SHP77 (cell line): ENCODE measurements at places on chromosomes 7 and 10.

GRCh38 chr10:4041635-4042034 is 256.6 kb upstream of the KLF6 start:
- DNase-seq = no peak

- no peak for DNase-seq
Observed at GRCh38 chr10:32163071-32163761, 107.0 kb upstream of the KIF5B start.

- DNase-seq = no peak
Observed at GRCh38 chr7:77200542-77200941, 923 bp upstream of the FGL2 start.

- no peak for DNase-seq
Observed at GRCh38 chr10:35637462-35637861, 4.6 kb downstream of the FZD8 start.

DNA sequence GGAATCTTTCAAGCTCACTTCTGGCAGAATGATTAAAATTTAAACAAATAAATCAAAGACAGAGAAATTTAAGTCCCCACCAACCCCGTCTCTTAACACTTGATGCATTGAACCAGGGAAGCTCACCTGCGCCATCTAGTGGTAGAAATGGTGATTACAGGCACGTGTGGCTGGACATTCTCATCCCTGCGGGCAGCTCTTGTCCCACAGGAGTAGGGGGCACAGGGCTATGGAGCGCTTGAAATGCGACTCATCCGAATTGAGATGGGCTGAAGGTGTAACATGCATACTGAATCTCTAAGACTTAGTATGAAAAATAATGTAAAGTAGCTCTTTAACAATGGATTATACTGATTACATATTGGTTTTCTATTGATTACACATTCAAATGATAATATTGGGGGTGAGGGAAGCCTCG is 24.8 kb upstream of the SLIT1 start:
- peak; percentile 66 for DNase-seq

DNA sequence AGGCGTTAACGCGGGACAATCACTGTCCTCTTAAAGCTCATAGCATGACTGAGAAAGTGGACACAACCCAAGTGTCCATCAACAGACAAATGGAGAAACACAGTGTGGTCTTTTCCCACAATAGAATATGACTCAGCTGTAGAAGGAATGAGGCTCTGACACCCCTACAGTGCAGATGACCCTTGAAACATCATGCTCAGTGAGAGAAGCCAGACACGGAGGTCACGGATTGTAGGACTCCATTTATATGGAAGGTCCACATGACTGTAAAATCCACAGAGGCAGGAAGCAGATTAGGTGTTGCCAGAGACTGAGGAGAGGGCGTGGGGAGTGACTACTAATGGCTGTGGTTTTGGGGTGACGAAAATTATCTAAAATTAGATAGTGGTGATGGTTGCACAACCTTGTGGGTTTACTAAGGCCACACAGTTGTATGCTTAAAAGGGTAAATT is 6.1 kb upstream of the NCAPG2 start:
- DNase-seq = no peak

- DNase-seq = peak; percentile 66
Observed at GRCh38 chr7:13988731-13989125, 738 bp downstream of the ETV1 start.

GRCh38 chr10:84204122-84204521 is 9.8 kb downstream of the CDHR1 start:
- no peak for DNase-seq

DNA sequence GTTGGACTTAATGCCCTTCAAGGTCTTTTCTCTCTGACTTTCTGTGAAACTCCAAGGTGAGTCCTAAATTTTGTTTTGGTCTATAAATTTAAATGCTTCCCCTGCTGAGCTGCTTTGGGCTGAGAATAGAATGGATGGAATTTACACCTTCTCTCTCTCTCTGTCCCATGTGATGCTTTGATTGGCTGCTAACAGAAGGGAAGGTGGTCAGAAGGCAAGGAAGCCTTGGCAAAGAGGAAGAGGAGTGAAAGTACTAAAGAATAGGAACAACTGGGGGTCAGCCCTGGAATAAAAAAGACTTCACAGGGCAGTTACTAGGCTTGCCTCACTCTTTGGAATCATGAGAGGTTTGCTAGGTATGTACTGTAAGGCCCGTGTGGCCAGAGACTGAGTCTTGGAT is 260.2 kb downstream of the AUTS2 start:
- DNase-seq = no peak

GRCh38 chr10:32103721-32104120 is 47.5 kb upstream of the KIF5B start:
- DNase-seq = no peak

GRCh38 chr7:155205368-155206317 is 92.0 kb upstream of the INSIG1 start:
- DNase-seq = peak; percentile 67

GRCh38 chr7:151700586-151701165 is 176.2 kb downstream of the PRKAG2 start:
- no peak for DNase-seq

DNA sequence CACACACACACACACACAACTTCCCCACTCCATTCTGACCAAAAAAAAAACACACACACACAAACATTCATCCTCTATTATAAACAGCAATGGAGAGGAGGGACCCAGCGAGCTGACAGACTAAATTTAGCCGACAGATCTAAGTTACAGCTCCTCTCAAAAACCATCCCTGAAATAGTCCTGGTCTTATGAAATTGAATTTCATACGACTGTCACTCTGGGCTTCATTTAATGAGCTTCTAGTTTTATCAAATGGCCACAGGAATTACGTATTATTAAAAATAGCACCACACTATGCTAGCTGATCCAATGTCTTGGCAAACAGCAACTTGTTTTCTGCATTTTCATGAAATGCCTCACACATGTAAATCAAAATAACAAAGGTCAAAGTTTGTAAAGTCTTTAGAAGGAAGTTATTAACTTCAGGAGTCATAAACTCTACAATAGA is 131.3 kb upstream of the ASAH2 start:
- DNase-seq = no peak

- DNase-seq = no peak
Observed at GRCh38 chr10:104072786-104073185, 12.9 kb downstream of the COL17A1 start.

GRCh38 chr7:149860821-149861727 is 12.7 kb upstream of the ATP6V0E2 start:
- DNase-seq = no peak

DNA sequence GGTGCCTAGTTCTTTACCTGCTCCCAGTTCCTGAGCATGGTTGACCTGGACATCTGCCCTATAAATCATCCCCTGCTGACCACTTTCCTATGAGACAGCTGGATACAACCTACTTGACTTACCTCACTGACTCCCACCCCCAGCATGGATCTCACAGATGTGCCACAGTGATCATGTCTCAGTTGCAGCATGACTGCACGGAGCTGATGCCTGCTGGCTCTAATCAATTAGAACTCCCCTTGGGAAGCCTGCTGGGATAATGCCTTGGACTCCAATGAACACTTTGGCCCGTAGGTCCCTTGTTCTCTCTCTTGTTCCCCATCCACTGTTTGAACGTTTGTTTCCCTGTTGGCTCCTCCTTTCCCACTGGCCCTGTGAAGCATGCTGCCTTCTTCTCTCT is 271.2 kb upstream of the IGFBP3 start:
- no peak for DNase-seq

DNA sequence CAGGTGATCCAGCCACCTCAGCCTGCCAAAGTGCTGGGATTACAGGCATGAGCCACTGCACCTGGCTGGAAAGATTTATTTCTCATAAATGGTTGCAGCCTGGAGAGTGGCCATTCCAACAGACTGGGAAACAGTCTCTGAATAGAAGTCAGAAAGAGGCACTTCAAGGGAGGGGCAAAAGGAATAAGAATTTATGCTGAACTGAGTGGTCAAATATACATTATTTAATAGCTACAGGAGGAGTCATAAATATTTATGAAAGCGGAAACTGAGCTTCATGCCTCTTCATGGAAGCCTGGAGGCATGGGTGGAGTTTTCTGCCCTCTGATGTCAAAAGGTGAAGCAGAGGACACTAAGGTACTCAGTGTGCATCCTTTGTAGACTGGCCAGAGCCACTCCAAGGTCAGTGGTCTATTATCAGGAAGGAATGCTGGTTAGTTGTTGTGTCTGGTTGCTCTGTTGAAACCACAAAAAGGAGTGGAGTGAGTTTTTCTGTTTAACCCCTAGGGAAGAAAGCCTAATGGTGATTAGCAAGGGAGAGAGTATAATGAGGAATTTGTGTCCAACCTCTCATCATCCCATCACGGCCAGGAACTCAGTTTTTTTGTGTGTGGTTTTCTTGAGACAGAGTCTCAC is 9.3 kb upstream of the NRBF2 start:
- DNase-seq = no peak

DNA sequence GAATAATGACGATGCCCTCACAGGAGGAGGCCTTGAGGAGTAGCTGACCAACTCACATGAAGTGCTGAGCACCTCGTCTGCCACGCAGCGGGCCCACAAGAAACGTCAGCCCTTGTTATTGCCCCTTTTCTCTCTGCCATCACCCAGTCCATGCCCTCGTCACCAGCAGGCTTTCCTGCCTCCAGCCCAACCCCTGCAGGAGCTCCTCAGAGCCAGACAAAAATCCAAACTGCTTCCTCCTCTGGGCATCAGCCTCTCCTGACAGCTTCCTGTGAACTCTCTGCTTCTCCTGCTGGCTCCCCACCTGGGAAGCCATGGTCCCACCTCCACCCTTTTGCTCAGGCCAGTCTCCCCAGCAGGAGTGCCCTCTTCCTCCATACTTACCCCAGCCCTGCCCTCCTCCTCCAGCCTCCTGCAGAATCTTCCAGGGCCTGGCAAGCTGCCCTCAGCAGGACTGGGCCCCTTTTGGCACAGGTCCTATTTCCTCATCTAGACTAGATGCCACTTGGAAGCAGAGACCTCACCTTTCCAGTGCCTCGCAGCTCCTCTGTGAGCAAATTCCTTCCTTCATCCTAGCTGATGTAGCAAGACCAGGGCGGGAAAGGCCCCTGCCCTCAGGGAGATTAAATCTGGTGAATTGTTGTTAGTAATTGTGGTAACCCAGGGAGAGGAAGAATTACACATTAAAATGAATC is 115.1 kb downstream of the C10orf105 start:
- no peak for DNase-seq

GRCh38 chr7:22154143-22154529 is 202.8 kb downstream of the RAPGEF5 start:
- no peak for DNase-seq

DNA sequence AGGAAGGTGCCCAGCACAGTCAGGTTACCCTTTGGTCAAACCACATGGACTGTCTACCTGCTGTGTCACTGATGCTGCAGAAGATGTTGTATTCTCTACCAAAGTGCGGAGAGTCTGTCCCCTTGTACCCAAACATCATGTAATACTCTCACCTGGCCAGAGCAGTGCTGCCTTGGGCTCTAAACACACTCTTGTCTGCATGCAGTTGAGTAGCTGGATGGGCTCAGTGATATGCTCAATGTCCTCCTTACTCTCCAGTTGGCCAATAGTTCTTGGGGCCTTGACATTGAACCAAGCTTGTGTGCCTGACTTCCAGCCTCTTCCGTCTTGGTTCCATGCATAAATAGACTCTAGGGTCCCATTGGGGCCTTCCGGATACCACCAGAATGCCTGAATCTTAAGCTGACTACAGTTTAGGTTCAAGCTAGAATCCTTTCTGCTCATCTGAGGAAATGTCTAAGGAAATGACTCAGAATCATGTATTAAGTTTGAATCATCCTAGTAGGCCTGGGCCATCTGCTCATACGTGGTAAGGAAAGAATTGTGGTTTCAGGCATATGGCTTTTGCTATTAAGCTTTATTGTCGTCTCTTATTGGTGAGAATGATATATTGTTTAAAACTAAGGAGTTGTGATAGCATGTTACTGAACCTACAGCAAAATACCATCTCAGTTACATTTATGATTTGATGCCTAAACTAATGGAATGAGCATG is 118.0 kb downstream of the OTUD1 start:
- no peak for DNase-seq

DNA sequence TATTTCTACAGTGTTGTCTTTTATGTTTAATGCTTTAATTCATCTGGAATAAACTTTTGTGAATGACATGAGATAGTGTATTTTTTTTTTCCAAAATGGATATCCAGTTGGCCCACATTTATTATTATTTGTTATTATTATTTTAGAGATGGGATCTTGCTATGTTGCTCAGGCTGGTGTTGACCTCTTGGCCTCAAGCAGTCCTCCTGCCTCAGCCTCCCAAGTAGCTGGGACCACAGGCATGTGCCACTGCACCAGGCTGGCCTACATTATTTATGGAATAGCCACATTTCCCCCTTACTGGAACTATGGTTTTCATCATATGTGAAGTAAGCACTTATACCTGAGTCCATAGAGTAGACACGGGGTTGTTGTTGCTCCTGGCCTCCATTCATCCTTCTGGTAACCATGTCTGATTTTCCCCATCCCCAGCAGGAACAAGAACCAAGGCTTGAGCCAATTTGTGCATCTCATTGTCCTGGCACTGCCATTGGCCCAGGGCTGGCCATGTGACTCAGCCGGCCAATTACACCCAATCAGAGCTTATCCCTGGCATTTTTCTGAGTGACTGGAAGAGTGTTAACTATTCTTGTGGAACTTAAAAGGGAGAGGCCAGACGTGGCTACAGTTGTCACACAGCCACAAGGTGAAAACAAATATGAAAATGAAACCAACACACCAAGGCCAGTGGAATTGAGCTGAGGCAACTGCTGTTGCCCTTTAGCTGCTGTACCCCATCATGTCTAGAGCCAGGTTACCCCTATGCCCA is 23.1 kb downstream of the PRF1 start:
- DNase-seq = no peak

- no peak for DNase-seq
Observed at GRCh38 chr10:55398497-55398882, 597.5 kb upstream of the PCDH15 start.

DNA sequence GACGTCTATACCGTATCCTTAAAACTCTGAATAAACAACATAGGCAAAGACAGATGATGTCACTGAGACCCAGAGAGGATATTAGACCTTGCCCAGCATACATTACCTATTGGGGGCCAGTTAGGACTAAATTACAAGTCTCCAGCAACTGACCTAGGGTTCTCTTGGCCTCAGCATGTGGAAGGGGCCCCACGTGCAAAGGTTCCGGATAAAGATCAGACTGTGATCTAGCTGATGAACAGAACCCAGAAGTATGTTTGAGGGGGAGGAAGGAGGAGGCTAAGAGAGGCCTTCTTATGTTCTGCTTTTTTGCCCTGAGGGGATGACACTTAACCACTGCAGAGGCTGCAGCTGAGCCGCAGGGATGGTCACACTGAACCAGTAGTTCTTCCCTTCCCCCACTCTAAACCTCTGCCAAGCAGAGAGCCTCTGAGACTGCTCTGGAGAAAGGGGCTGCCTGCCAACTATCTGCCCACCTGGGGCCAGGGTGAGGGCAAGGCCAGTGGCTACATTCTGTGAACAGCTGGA is 24.0 kb upstream of the KMT2C start:
- DNase-seq = peak; percentile 34

GRCh38 chr10:113576852-113577251 is 24.0 kb downstream of the HABP2 start:
- no peak for DNase-seq

GRCh38 chr7:151852486-151853396 is 24.2 kb downstream of the PRKAG2 start:
- no peak for DNase-seq
